ENCODE measurements at places on chromosomes 11 and 22. TPM values are rescaled to one million over a fixed set of nuclear protein-coding genes. Genes with fewer than 3 reads are reported as not detected.

Gene DNAJB7
- not detected for polyA plus RNA-seq

Gene HEPACAM
- 0.03 TPM for polyA plus RNA-seq

Gene CALCA
- polyA plus RNA-seq = not detected

Gene ARHGAP42
- 1.8 TPM for polyA plus RNA-seq

Gene ADM2
- 0.28 TPM for polyA plus RNA-seq

Gene RAB30
- 4.1 TPM for polyA plus RNA-seq

Gene TMEM135
- 17.9 TPM for polyA plus RNA-seq

Gene A4GALT
- polyA plus RNA-seq = 8.7 TPM

GRCh38 chr11:17498058-17498457 is 21.4 kb upstream of the ABCC8 start:
- no peak for DNase-seq
- no peaks in the 10 kb centered on the region for H3K4me1 ChIP-seq
- H3K27ac ChIP-seq = no peak overlapping the region
- H3K36me3 ChIP-seq = no peaks in the 10 kb centered on the region
- H3K27me3 ChIP-seq = peaks cover 2% of the 10 kb centered on the region

DNA sequence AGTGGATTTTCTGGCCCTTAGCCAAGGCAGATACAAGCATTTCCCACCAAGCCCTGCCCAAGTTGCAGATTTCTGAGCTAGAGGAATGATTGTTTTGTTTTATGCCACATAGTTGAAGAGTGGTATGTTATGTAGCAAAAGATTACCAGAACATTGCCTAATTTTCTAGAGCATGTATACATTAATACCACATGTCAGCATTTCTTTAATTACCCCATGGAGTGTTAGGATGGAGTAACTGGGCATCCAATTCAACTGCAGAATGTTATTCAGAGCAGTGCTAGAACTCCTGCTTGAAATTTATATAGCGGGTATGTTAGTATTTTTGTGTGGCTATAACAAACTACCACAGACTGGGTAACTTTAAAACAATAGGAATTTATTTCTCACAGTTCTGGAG is 24.4 kb upstream of the CYP2R1 start:
- DNase-seq = no peak
- H3K4me3 ChIP-seq = no peak overlapping the region
- H3K4me1 ChIP-seq = no peaks in the 10 kb centered on the region
- H3K27ac ChIP-seq = no peak overlapping the region
- H3K36me3 ChIP-seq = no peaks in the 10 kb centered on the region

- H3K27ac ChIP-seq = no peak overlapping the region
- H3K4me1 ChIP-seq = no peaks in the 10 kb centered on the region
- H3K36me3 ChIP-seq = no peaks in the 10 kb centered on the region
- DNase-seq = no peak
- H3K4me3 ChIP-seq = no peak overlapping the region
These were observed 1292.1 kb downstream of the TBC1D22A start for GRCh38 chr22:48054596-48054995.

- H3K4me1 ChIP-seq = peaks cover 19% of the 10 kb centered on the region
- peaks cover 4% of the 10 kb centered on the region for H3K36me3 ChIP-seq
- no peak for DNase-seq
- H3K4me3 ChIP-seq = peak overlapping the region; percentile 62
- H3K27me3 ChIP-seq = no peaks in the 10 kb centered on the region
These were observed 834 bp upstream of the FADS1 start for GRCh38 chr11:61817471-61818202.

DNA sequence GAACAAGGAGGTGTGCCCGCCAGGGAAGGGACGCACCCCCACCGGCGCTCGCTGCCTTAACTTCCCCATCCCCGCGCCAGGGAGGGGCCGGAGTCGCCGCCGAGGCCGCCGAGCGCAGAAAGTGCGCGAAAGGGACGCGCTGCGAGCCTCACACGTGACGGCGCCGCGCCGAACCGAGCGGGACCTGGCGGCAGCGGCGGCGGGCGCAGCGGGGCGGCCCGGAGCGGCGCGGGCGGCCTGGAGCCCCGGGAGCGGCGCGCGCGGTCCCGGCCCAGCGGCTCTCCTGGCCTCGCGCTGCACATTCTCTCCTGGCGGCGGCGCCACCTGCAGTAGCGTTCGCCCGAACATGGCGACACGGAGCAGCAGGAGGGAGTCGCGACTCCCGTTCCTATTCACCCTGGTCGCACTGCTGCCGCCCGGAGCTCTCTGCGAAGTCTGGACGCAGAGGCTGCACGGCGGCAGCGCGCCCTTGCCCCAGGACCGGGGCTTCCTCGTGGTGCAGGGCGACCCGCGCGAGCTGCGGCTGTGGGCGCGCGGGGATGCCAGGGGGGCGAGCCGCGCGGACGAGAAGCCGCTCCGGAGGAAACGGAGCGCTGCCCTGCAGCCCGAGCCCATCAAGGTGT is at the start of gene SORL1:
TSS of gene SORL1 (plus strand) at position 329 of the 623 bp plus-strand sequence. CDS start at position 347, 18 bp downstream.
- peak within 1 kb of the TSS; percentile 38 for H3K4me3 ChIP-seq
- H3K27ac ChIP-seq = no peak within 1 kb of the TSS
- no peaks in the 10 kb centered on the region for H3K4me1 ChIP-seq
- peaks cover 44% of the 10 kb centered on the region for H3K27me3 ChIP-seq

DNA sequence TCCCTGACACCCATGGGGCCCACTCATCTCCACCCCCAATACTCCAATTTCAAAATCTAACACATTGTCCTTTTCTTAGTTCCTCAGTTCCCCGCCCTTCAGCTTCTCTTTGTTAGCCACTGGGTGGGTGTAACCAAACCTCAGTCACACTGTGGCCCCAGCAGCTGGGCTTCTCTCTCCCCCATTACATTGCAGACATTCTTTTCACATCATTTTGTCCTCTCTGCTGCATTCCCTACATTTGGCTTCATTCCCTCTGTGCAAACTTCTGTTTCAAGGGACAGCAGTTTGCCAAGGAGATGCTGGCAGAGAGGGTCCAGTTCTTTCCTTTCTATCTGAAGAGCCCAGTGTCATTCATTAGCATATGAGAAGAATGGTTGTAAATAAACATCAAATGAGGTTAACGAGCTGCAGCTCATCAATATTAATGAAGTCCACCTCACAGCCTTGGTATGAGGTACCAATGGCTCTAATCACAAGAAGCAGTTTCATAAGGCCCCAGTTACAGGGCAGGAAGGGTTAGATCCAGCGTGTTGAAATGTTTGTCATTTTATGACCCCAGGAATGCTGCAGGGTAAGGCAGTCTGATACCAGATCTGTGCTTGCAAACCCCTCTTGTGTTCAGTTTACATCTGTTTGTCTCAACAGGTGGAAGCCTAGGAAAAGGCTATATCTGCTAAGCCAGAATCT is 72.3 kb downstream of the ARFGAP2 start:
- no peak overlapping the region for H3K27ac ChIP-seq
- H3K36me3 ChIP-seq = no peaks in the 10 kb centered on the region
- peaks cover 3% of the 10 kb centered on the region for H3K4me1 ChIP-seq
- no peaks in the 10 kb centered on the region for H3K27me3 ChIP-seq
- DNase-seq = no peak
- no peak overlapping the region for H3K4me3 ChIP-seq

GRCh38 chr11:62418136-62418535 is 697 bp upstream of the SCGB1A1 start:
- no peak overlapping the region for H3K27ac ChIP-seq
- H3K4me1 ChIP-seq = no peaks in the 10 kb centered on the region
- peak; percentile 36 for DNase-seq
- H3K36me3 ChIP-seq = no peaks in the 10 kb centered on the region
- H3K4me3 ChIP-seq = no peak overlapping the region
